ENCODE measurements at places on chromosomes 7 and 10.

DNA sequence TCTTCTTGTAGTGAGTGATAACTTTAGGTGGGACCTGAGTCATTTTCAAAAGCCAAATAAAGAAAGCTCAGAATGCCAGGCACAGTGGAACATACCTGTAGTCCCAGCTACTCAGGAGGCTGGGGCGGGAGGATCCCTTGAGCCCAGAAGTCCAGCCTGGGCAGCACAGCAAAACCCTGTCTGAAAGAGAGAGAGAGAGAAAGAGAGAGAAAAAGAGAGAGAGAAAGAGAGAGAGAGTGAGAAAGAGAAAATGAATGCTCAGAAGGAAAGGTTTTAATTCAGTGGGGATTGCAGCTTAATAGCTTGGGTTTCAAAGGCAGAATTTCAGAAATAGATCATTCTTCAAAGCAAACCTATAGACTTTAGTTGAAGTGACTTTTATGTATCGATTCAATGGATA lies 25.7 kb downstream of the GPNMB start:
- DNase-seq, result no peak

GRCh38 chr7:88401009-88401623 lies 94.4 kb upstream of the STEAP4 start:
- DNase-seq, result no peak

DNA sequence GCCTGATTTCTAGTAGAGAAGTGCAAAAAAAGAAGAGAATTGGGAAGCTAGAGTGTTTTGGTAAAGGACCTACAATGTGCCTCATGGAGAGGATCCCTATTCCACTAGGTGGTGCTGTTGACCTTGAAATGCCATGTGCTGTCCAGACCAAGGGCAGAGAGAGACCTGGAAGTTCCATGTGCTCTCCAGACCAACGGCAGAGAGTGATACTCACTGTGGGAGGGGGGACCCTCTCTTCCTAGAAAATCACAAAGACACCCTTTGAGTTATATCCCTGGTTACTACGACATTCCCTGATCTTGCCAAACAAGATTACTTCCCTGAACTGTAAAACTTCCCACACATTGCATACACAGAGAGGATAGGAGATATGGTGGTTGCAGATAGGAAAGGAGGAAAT lies 212.7 kb upstream of the ZNF804B start:
- peak; percentile 47 for DNase-seq

- DNase-seq, result no peak
These were observed 133.4 kb downstream of the LRRC4 start for GRCh38 chr7:127897704-127898454.

DNA sequence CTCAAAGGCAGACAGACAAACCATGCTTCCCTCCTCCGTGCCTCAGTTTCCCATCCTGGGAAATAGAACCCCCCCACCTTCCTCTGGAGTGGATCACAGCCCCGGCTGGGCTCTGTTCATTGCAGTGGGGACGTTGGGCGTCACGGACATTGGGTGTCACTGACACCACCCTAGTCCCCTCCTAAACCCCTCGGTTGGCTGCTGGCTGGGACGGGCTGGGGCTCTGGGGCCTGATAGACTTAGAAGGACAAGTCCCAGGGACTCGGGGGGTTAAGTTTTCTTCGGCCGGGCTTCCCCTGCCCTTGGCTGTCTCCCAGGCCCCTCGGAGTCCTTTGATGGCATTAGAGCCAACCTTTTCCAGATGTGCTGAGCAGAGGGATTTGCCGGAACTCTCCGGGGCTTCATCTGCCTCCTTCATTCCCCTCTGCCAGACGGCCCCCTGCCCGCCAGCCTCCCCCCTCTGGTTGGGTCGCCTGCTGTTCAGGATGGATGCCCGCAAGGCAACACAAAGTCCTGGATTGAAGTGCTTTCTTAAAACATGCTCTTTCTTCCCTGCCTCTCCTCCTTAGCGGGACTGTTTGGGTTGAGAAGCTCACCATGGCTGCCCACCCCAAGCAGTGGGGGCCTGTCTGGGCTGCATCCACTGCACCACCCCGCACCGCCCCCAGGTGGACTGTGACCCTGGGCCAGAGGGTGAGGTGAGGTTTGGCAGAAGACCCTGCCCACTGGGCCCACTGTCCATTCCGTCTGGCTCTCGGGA lies 73.0 kb downstream of the COL26A1 start:
- DNase-seq, result no peak

DNA sequence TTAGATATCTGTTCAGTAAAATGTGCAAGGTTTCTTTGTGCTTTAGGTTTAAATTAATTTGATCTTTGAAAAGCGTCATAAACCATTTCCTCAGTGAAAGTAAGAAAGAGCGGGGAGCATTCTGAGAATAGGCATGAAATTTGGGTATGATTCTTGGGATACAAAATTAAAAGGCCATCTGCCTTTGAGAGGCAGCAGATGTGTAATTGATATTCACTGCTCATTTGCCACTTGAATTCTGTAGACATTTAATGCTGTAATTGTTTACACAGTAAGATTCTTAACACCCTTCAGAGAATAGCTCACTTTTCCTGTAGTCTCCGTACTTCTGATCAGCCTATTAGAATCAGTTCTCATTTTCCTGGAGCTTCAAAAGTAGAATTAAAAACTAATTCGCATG lies 18.7 kb downstream of the FRMD4A start:
- no peak for DNase-seq

DNA sequence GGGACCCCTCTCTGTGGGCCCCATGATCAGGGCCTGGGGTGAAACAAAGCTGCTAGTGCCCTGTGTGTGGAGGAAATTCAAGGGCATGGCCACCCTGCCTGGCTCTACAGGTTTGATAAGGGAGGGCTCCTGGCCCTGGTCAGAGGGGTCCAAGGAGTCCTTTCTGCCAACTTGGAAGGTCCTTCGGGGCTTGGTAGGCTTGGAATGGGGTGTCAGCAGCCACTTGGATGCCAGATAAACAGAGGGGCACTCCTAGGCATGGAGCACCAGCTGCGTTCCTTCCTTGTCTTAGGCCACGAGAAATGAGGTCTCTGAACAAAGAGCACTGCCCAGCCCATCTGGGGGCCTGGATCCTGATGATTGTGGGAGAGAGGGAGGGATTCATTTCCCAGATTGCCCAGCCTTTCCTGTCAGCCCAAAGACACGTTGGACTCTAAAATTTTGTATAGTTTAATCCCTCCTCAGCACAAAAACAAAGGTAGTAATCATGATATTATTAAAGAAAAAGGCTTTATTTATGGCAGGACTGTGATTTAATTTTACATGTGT lies 5.1 kb downstream of the MTURN start:
- no peak for DNase-seq

GRCh38 chr10:51596695-51597094 lies 102.7 kb downstream of the CSTF2T start:
- DNase-seq, result no peak

DNA sequence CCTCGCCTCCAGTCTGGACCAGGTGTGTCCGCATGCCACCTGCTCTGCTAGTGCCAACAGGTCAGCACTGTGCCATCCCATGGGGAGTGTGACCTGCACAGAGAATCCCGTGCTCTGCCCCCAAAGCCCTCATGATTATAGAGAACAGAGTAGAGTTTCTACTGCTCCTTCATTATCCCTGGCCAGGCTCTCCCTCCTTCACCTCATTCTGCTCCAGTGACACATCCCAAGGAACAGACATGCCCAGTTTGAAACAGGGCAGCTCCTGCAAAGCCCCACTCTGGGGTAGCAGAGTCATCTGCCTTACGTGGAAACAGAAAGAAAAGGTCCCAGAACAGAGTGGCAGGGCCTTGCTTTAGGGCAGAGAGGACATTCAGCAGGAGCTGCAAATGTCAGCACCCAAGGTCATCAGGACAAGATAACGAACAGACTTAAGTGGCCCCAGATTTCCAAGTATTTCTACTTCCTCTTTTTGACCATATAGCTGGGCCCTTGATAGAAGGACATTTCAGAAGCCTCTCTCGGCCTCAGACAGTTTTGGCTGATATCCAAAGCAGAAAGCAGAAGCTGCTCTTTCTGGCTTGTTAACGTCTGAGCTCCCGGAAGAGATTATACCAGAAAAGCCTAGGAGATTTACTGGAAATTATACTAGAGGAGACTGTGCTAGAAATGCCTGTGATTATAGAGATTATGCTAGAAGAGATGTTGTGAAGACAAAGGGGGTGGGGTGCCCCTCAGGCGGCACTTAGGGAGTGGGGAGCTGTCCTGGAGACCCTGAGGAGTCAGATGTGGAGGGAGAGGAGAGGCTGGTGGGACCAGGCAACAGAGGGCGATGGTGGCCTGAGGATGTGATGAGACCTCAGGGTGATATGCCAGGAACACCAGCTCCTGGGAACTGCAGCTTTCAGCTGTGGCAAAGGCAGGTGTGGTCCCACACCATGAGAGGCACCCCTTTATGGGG lies 12.6 kb downstream of the TMEM176B start:
- no peak for DNase-seq

DNA sequence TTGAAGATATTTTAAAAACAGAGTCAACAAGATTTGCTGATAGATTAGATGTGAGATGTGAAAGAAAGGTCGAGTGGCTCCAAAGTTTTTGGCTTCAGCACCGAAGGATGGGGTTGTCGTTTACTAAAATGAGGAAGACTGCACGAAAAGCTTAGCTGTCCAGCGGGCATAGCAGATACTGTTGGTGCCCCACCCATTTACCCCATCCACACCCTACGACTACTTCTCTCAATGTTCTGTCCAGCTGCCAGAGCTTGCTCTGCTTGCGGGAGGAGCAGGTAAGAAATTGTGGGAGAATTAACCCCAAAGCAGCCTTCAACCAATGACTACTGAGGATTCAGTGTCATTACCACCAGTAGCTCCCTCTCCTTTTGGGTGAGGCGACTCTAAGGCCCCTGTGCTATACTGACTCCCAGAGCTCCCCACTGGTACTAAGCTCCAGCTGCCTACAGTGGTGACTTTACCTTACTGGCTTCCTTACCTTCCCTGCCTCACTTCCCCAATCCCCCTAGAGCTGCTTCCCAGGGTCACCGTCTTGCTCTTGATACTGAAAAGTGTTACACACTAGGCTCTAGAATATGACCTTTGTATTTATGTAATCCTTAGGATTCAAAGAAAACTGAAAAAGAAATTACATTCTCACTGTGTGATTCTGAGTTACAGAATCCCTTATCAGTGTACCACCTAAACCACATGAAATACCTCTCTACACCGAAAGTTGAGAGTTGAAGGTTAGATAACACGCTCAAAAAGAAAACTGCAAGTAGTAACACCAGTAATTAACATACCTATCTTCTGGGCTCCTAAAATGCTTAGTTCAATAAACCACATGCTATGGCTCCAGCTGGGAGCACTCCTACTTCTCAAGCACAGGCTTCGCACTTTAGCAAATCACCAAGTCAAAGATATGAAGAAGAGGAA lies 22.3 kb downstream of the CACUL1 start:
- DNase-seq, result no peak

- no peak for DNase-seq
These were observed 114.2 kb downstream of the ZMIZ1 start for GRCh38 chr10:79182781-79183467.

Data from iPS DF 19.7 (cell line).